H7 (cell line): ENCODE measurements at places on chromosomes 2 and 18. TPM values are rescaled to one million over a fixed set of nuclear protein-coding genes. Genes with fewer than 3 reads are reported as not detected.

Gene SLC4A3
- 6.9 and 8.2 TPM in 2 replicates for total RNA-seq

Gene ANKRD29
- total RNA-seq, result 2.9 and 3.0 TPM in 2 replicates

- no peak for DNase-seq
Measured at GRCh38 chr2:205364261-205364660, 318.0 kb upstream of the NRP2 start.

- DNase-seq, result no peak
Measured at GRCh38 chr2:217398860-217399259, 539.0 kb upstream of the TNP1 start.

DNA sequence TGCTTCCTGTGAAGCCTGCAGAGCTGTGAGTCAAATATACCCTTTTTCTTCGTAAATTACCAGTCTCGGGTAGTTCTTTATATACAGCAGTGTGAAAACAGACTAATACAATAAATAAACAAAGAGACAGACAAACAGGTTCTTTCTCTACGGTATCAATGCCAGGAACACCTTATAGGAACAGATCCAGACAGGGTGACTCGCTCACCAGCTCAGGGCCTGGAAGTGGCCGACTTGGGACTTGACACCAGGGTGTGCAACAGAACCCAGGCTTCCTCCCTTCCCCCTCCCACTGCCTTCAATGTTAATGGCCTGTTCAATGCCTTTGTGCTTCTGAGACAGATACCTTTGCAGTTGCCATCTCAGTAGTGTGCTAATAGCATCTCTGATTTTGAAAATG is 309.5 kb downstream of the ALK start:
- no peak for DNase-seq

DNA sequence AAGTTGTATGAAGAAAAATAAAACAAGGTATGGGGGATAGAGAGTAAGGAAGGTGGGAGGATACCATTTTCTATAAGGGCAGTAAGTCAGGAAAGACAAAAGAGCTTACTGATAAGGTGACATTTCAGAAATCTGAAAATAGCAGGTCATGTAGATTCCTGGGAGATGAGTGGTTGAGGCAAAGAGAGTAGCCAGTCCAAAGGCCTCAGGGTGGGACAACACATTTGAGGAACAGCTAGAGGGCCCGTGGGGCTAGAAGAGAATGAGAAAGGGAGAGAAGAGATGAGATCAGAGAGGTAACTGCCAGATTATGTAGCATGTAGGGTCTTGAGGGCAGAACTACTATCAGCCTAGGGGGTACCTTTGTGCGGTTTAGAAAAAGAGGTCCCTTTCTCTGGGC is 2.9 kb downstream of the CLHC1 start:
- DNase-seq, result no peak

DNA sequence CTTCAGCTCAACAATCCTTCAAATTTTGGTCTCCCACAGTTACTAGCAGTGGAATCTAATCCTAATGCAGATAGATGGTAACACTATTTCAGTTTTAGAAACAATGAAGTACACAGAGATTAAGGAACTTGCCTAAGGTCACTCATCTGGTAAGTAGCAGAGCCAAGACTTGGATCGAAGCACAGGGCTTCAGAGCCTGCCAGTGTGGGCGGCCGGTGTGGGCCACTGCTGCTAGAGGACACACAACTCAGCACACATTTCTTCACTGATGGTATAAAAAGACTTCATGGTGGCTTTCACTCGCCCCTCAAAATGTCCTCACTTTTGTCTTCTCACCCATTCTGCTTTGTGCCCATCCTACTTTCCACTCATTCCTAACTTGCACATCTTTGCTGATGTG is 11.1 kb downstream of the C2orf74 start:
- no peak for DNase-seq

GRCh38 chr18:49672853-49673252 is 111.0 kb downstream of the LIPG start:
- no peak for DNase-seq
